ENCODE measurements at places on chromosomes 11 and 22. TPM values are rescaled to one million over a fixed set of nuclear protein-coding genes. Genes with fewer than 3 reads are reported as not detected.

DNA sequence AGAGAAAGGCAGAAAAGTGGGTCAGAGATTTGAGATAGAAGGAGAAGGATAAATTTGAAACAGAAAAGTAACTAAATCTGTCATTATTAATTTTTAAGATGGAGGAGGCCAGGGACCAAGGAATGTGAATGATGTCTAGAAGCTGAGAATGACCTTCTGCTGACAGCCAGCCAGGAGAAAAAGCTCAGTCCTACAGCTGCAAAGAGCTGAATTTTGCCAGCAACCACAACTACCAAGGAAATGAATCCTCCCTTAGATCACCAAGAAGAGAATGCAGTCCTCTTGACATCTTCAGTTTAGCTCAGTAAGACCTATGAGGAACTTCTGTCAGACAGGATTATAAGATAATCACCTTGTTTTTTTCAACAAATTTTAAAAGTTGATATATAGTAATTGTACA, 538.2 kb downstream of the LRRC4C start:
- no peaks in the 10 kb centered on the region for H3K27me3 ChIP-seq
- no peaks in the 10 kb centered on the region for H3K36me3 ChIP-seq
- H3K4me1 ChIP-seq: no peaks in the 10 kb centered on the region
- H3K4me3 ChIP-seq: no peak overlapping the region
- DNase-seq: no peak

- H3K4me1 ChIP-seq: peaks cover 26% of the 10 kb centered on the region
- H3K27me3 ChIP-seq: peaks cover 2% of the 10 kb centered on the region
- no peak for DNase-seq
- H3K4me3 ChIP-seq: no peak overlapping the region
These were observed 3.7 kb upstream of the CD44 start for GRCh38 chr11:35135222-35135621.

- no peak for DNase-seq
- H3K4me1 ChIP-seq: no peaks in the 10 kb centered on the region
- no peak overlapping the region for H3K27ac ChIP-seq
- H3K36me3 ChIP-seq: no peaks in the 10 kb centered on the region
These were observed 11.6 kb downstream of the HEPHL1 start for GRCh38 chr11:94032725-94033124.

DNA sequence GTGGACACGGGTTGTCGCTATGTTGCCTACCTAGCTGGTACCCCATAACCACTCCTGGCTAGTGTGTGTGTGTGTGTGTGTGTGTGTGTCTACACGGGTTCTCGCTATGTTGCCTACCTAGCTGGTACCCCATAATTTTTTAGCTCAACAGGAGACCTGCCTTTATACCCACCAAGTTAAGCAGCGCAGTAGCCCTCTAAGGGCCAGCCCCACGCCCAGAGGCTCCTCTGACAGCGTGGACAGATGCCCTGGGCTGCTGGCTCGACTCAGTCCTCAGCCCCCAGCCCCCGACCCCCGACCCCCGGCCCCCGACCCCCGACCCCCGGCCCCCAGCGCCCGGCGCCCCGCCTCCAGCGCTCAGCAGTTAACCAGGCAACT, 351 bp upstream of the AKIP1 start:
- no peaks in the 10 kb centered on the region for H3K36me3 ChIP-seq
- peaks cover 45% of the 10 kb centered on the region for H3K4me1 ChIP-seq
- H3K4me3 ChIP-seq: peak overlapping the region; percentile 94
- H3K27ac ChIP-seq: peak overlapping the region; percentile 91
- DNase-seq: peak; percentile 23

DNA sequence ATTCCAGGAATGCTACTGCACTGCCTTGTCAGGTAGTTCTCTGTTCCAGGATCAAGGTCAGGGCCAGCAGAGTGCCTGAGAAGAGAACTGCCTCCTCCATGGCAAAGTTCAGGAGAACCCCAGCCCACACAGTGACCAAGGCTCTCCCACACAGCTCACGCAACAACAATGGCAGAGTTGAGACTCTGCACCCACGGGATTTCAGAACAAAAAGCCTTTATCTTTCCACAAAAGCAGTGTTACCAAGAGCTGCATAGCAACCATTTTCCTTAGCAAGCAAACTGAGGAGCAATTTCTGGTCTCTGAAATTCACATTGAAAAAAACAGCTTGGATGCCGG, 11.1 kb downstream of the PLAAT3 start:
- DNase-seq: no peak
- no peaks in the 10 kb centered on the region for H3K36me3 ChIP-seq
- H3K4me1 ChIP-seq: peaks cover 7% of the 10 kb centered on the region
- H3K27ac ChIP-seq: no peak overlapping the region
- no peaks in the 10 kb centered on the region for H3K27me3 ChIP-seq
- H3K4me3 ChIP-seq: no peak overlapping the region

GRCh38 chr11:7353100-7353499, 101.4 kb downstream of the SYT9 start:
- H3K27me3 ChIP-seq: peaks cover 13% of the 10 kb centered on the region
- H3K4me3 ChIP-seq: no peak overlapping the region
- H3K4me1 ChIP-seq: no peaks in the 10 kb centered on the region
- no peak overlapping the region for H3K27ac ChIP-seq
- H3K36me3 ChIP-seq: no peaks in the 10 kb centered on the region

DNA sequence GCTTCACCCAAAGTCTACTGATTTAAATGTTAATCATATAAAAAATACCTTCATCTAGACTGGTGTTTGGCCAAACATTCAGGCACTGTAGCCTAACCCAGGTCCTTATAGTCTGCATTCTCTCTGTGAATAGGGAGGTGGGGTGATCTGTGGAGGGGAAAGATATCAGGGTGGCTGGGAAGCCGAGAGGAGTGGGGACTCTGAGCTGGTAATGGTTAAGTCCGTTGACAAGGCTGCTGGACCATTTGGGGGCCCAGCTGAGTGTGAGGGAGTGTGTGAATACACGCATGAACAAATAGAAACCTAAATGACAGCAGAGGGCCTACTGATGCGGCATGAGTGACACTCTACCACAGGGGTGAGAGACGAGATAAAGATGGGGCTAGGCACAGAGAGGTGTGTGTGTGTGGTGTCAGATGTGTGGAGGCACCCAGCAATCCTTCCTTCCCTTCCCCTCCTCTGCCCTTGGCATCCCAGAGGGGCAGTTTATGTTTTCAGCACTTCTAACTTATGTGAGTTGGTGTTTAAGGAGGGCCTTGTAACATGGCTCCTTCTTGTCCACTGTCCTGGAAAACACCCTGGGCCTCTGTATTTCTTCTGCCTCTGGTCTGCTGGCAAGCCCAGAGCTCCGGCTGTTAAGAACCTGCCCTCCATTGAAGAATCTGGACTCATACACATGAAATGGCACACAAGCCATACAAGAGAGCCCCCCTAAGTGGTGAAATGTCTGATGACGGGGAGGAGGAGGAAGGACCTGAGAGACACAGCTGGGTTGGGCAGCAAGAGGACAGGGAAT, 249.1 kb upstream of the TBCEL start:
- H3K27ac ChIP-seq: no peak overlapping the region
- no peak for DNase-seq
- H3K4me3 ChIP-seq: no peak overlapping the region
- peaks cover 15% of the 10 kb centered on the region for H3K27me3 ChIP-seq

DNA sequence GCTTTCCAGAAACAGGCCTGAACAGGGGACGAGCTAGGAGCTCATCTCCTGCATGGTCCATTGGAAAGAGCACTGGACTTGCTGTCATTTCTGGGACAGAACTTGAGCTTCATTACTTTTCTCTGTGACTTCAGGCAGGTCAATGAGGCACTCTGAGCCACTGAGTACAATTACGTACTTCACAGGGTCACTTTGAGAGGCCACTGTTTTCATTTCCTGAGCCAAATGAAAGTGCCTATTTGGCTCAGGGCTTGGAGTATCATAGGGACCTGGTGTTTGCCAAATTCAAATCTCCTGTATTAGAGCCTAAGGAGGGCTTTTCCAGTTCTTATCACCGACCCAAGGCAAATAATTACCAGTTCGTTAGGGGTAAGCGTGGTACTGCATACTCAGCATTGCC, 319.3 kb downstream of the CADM1 start:
- no peak overlapping the region for H3K4me3 ChIP-seq
- DNase-seq: no peak
- no peaks in the 10 kb centered on the region for H3K36me3 ChIP-seq

DNA sequence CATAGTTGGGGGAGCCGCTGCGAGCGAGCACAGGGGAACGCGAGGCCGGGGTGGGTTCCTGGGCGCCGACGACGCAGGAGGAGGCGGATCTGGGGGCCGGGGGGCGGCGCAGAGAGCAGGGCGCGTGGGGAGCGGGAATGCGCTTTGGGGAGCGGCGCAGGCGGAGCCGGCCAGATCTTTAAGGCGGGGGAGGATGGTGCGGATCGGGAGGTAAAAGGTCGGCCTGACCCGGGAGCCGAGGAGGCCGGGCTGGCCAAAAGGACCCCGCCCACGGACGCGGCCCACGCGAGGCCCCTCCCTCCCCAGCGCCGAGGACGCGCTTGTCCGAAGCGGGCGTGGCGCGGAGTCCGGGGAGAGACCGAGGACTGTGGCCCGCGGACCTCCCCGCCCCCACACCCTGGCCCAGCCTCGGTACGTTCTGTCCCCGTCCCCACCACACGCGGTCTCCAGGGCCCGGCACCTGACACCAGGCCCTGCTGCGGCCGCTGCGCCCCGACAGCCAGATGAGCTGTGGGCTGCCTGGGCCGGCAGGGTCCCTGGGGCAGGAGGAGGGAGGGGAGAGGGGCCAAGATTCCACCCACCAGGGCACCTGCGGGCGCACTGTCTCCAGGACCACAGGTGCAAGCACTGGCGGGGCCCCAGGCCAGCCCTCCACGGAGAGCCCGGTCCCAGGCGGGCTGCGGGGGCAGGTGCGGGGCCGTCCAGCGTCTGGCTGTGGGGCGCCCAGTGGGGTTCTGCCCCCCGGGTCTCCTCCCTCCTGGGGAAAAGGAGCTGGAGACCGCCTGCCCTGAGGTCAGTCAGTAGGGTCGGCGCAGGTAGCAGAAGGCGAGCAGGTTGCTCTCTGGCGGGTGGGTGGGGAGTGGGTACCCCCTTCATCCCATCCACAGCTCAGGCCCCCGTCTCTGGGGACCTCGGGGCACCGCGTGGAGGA, 10.9 kb downstream of the PIM3 start:
- peak overlapping the region; percentile 86 for H3K27ac ChIP-seq
- DNase-seq: no peak
- no peaks in the 10 kb centered on the region for H3K36me3 ChIP-seq
- H3K4me3 ChIP-seq: peak overlapping the region; percentile 80

DNA sequence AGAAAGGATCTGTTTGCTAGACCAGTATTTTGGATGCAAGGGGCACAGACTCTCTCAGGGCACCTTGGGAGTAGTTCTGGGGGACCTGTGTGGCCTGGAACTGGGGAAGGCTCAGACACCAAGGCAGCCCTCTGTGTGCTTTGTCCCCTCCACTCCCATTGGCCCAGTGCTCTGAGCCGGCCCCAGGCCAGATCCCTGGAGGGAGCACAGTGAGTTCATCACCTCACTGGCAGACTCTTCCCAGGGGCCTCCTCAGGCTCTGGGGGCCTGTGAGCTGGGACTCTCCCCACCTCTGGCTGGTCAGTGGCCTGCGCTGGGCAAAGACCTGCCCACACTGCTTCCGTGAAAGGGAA, 51.7 kb downstream of the CHRDL2 start:
- no peaks in the 10 kb centered on the region for H3K36me3 ChIP-seq
- no peaks in the 10 kb centered on the region for H3K4me1 ChIP-seq
- no peak overlapping the region for H3K4me3 ChIP-seq
- no peak overlapping the region for H3K27ac ChIP-seq

GRCh38 chr11:35662061-35662648, 420 bp upstream of the TRIM44 start:
- H3K27ac ChIP-seq: peak overlapping the region; percentile 99
- H3K4me3 ChIP-seq: peak overlapping the region; percentile 98
- no peak for DNase-seq

GRCh38 chr22:39092111-39092862, 4.8 kb upstream of the APOBEC3H start:
- H3K36me3 ChIP-seq: peaks cover under 1% of the 10 kb centered on the region
- DNase-seq: no peak
- peak overlapping the region; percentile 97 for H3K27ac ChIP-seq

- H3K36me3 ChIP-seq: no peaks in the 10 kb centered on the region
- no peaks in the 10 kb centered on the region for H3K4me1 ChIP-seq
- H3K4me3 ChIP-seq: no peak overlapping the region
- H3K27me3 ChIP-seq: peaks cover 2% of the 10 kb centered on the region
These were observed 3.0 kb downstream of the CBLIF start for GRCh38 chr11:59842316-59842715.

GRCh38 chr11:967995-968751, 42.5 kb downstream of the AP2A2 start:
- H3K27me3 ChIP-seq: no peaks in the 10 kb centered on the region
- no peak overlapping the region for H3K4me3 ChIP-seq
- peaks cover 26% of the 10 kb centered on the region for H3K4me1 ChIP-seq
- peaks cover 5% of the 10 kb centered on the region for H3K36me3 ChIP-seq
- no peak for DNase-seq

DNA sequence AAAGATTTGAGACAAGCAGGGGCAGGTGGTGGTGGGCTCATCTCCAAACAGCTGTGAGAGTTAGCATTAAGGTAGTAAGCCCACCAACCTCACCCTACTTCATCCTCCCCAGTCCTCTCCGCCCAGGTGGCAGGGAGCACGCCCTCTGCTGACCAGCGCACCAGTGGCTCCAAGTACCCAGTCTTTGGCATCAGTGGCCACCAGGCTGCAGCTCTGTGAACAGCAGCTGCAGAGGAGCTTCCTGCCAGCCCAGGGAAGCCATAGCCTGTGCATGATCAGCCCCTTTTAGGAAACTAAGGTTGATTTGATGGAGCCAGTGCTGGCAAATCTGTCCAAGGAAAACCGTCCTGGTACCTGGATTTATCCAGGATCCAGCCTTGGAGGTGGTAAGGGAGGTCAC, 21.7 kb downstream of the CAVIN3 start:
- no peaks in the 10 kb centered on the region for H3K4me1 ChIP-seq
- no peak overlapping the region for H3K27ac ChIP-seq
- no peak overlapping the region for H3K4me3 ChIP-seq
- H3K27me3 ChIP-seq: peaks cover 15% of the 10 kb centered on the region
- DNase-seq: no peak
- H3K36me3 ChIP-seq: no peaks in the 10 kb centered on the region

DNA sequence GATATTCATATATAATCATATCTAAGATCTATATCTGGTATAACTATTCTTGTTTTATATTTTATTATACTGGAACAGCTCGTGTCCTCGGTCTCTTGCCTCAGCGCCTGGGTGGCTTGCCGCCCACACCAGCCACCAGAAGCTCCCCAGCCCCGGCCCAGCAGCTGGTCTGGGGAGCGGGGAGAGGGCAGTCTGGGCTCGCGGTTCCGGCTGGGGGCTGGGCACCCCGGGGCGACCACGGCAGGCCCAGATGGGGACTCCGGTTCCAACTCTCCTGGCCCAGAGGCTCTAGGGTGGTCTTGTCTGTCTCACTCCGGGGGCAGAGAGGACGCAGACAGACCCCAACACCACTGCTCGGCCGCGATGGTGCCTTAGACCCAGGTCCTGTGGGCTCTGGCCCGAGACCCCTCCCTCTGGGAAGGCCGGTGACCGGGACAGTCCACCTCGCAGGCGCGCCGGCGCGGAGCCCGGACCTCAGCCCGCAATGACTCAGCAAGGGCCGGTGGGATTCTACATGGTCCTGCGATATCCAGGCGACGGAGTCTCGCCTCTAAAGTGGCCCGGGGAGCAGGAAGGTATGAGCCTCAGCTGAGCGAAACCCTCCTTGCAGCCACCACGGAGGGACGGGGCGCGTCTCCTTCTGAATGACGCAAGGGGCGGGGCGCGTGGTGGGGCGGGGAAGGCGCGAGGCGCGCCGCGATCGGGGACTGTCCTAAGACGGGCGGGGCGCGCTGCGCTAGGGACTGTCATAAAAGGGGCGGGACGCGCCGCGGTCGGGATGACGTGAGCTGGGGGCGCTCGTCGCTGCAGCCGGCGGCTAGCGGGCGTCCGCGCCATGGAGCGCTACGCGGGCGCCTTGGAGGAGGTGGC, at the start of gene DGCR6:
Gene DGCR6, plus strand, starts transcription at position 781 of the 870 bp plus-strand sequence. Its CDS starts 55 bp downstream, at position 836.
- no peaks in the 10 kb centered on the region for H3K27me3 ChIP-seq
- no peak for DNase-seq
- H3K4me3 ChIP-seq: no peak within 1 kb of the TSS

MS4A6E gene
- not detected for total RNA-seq

BMAL1 gene
- total RNA-seq: 93.6 TPM

NLRP14 gene
- total RNA-seq: not detected
